ENCODE measurements at places on chromosomes 3 and 15. TPM values are rescaled to one million over a fixed set of nuclear protein-coding genes. Genes with fewer than 3 reads are reported as not detected.

GPR149 gene
- not detected for total RNA-seq

PCOLCE2 gene
- total RNA-seq = 12.6 TPM

GRCh38 chr15:49842031-49842730 lies 221.3 kb downstream of the DTWD1 start:
- DNase-seq = no peak

GRCh38 chr3:23442598-23443383 lies 239.7 kb downstream of the UBE2E2 start:
- no peak for DNase-seq

DNA sequence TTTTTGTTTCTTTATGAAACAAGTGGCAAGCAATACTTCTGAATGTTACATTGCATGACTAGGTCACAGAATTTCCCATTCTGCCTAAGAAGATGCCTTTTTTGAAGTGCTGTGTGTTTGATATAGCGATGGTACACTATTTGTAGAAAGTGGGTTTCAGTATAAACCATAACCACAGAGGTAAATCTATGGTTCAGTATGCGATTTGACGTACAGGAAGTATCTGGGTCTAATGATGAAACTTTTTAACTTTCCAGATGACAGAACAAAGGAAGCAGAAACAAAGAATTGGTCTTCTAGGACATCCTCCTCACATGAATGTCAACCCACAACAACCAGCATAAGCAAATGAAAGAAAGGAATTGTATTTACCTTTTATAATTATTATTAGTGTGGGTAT lies 133.4 kb upstream of the BHLHE40 start:
- no peak for DNase-seq

GRCh38 chr3:197372047-197372661 lies 73.7 kb upstream of the DLG1 start:
- no peak for DNase-seq

Measured in H1 (cell line).